ENCODE measurements at places on chromosomes 3 and 15.

- DNase-seq = no peak
Measured at GRCh38 chr3:8759038-8759707, 10.2 kb downstream of the OXTR start.

- no peak for DNase-seq
Measured at GRCh38 chr3:103033841-103034240, 599.0 kb downstream of the ZPLD1 start.

- no peak for DNase-seq
Measured at GRCh38 chr15:70587896-70588567, 175.3 kb downstream of the UACA start.

- DNase-seq = no peak
Measured at GRCh38 chr3:50549226-50549625, 18.3 kb downstream of the C3orf18 start.

DNA sequence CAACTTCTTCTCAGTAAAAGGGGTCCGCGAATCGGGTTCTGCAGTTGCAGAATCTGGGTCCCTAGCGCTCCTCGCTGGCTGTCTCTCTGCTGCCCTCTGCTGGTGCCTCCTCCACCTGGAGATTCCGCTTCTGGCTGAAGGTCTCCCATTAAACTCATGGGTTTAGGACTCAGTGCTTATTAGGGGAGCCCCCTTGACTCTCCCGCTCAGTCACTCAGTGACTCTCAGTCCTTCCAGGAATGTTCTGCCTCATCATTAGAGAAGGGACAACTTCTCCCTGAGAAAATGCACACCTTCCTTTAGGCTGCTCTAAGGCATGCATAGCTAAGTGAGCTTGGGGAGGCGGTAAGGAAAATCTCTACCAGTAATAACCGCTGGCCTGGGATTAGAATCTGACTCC, 7.1 kb downstream of the CPN2 start:
- peak; percentile 59 for DNase-seq

DNA sequence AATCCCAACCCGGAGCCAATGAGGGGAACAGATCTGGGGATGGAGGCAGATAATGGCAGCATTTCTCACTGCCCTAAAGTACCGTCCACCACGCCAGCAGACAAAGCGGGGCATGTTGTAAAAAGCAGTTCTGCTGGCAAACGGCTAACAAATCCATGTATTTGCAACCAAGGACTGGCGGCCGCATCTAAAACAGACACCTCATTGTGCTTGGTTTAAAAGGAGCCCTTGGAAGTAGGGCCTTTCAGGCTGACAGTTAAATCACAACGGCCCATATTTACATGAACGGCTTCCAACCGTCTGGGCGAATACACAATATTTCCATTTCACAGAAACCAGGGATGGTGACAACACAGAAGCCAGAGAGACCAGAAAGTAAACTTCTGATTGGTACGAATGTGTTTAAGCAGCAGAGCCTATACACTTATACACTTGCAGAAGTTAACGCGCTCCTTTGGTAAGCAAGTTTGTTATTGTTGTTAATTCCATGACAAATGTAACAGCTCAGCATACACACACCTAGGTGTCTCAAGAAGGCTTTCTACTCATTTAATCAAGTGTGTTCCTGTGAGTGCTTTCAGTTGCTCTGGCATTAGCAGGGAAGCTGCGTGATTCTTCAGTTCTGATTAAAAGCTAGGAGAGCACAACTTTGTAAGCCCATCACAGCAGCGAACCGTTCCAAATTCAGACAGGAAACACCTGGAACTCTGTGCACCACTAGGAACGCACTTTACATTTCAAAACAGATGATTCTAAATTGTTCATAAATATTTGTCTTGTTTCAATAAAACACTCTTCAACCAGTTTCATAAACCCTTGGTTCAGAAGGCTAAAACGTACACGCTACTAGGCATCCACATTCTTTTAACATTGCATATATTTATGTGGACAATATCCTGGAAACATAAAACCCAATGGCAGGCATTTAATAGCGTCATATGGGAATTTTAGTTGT, 112.9 kb downstream of the PDZRN3 start:
- DNase-seq = no peak

DNA sequence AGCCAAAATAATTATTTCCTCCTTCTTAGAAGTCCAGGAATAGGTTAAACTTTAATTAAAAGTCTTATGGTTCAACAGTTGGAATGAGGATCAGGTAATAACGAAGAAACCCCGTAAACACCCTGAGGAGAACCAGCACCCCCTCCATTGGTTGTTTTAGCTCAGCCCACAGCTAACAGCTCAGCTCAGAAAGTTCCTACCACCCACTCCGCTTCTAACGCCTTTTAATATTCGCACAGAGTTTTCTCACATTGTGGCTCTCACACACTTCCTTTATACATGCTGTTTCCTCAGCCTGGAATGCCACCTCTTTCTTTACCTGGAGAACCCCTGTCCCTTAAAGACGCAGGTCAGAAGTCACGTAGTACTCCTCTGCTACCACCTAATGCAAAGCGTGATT, 17.0 kb downstream of the CX3CR1 start:
- no peak for DNase-seq

DNA sequence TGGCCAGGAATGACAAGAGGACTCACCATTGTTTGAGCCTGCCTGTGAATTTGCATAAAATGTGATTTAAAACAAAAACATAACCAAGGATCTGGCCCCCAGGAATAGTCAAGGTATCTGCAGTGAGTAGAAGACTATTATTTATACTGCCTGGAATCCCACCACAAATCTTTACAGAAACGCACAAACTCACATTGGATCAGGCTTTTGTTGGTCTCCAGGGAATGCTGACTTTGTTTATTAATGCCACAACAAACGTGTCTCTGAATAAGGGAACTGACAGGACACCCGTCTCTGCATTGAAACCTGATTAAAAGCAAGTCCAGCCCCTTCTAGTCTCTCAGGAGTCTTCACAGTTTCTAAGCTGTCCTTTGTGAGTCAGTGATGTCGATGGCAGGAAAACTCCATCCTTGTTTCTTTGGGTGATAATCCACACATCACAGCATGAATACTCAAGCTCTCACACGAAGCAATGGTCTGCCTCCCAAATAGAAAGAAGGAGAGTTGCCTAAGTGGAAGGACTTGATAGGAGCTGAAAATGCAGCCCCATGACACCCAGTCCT, 37.7 kb downstream of the CLDN18 start:
- no peak for DNase-seq
